ENCODE measurements at places on chromosomes 1 and 21.

GRCh38 chr1:153000294-153000693 is 1.3 kb upstream of the SPRR3 start:
- DNase-seq: no peak

DNA sequence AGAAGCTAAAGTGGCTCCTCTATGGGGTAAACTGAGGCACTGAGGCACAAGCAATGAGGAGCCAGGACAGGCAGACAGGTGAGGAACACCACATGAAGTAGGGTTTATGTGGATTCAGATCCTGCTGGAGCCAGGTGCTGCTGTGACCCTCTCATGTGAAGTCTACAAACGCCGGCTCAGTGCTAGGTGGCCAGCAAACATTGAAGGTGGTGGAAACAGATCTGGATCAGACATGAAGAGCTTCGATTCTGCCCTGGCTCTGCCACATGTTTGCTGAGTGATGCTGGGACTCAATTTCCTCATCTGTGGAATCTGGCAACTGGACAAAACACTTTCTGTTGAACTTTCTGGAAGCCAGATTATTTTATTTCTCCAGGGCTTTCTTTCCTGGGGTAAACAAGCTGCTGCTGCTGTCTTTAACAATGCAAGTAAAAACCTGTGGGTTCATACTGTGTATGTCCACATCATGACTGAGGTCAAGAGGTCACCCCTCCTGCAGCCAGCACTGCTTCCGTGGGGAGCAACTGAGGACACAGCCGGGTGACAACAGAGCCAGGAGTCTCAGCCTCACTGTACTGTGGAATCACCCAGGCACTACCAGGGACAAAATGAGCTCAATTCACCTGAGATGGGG is 33.3 kb downstream of the HMGB4 start:
- no peak for DNase-seq

DNA sequence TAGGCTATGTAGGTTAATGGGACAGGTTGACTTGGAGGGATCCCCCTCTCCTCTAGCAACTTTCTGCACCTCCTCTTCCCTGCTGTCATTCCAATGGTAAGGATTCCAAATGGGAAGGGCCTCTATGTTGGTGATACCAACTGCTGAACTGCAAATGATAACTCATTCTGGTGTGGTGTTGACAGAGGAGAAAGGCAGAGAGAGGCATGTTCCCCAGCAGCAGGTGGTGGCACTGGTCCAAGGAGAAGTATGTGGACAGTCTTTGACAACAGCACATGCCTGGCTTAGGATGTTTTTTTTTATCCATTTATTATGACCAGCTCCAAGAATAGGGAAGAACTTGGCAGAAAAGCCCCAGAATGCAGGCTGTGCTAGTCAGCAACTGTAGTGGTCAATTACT is 19.6 kb upstream of the SPAG17 start:
- no peak for DNase-seq

DNA sequence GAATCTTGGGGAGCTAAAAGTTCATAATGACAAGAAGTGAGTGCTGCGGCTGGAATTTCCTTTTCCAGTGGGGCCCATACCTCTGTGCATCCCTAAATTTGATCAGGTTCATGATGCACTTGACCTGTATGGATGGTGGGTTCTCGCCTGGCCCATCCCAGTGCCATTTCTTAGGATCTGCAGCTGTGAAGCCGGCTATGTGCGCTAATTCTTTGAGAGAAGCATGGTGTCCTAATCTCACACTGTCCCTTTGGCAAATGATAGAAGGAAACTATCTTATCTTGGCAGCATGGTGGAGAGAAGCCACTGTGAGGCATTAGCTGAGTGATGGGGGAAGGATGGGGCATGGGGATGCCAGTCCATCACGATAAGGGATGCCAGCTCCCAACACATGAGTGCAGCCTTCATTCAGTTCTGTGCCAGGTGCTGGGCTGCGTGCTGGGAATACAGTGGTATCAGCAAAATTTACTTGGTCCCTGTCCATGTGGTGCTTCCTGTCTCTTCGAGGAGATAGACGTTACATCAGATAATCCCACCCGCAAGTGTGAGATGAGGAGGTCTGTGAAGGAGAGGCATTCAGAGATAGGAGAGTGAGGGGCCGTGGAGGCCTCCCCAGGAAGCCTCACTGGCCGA is 30.5 kb downstream of the STUM start:
- DNase-seq: no peak

DNA sequence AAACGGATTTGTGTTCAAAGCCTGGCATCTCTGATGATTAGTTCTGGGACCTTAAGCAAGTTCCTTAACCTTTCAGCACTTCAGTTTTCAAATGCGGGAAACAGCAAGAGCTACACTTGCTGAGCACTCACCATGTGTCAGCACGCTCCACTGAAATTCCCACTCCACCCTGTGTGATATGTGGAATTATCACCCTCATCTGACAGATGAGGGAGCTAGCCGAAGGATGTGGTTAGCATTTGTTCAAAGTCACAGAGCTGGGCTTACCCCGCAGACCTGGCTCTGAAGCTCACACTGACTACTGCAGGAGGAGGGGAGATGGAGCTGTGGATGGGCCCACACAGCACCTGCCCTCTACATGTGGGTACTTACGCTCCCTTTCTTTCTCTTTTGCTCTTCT is 29.1 kb downstream of the IL12RB2 start:
- no peak for DNase-seq

GRCh38 chr1:154547105-154547732 is 11.2 kb downstream of the UBE2Q1 start:
- DNase-seq: no peak

- no peak for DNase-seq
Observed at GRCh38 chr1:206672844-206673758, 11.6 kb upstream of the MAPKAPK2 start.

- DNase-seq: no peak
Observed at GRCh38 chr1:222117809-222118208, 375.9 kb upstream of the DUSP10 start.

DNA sequence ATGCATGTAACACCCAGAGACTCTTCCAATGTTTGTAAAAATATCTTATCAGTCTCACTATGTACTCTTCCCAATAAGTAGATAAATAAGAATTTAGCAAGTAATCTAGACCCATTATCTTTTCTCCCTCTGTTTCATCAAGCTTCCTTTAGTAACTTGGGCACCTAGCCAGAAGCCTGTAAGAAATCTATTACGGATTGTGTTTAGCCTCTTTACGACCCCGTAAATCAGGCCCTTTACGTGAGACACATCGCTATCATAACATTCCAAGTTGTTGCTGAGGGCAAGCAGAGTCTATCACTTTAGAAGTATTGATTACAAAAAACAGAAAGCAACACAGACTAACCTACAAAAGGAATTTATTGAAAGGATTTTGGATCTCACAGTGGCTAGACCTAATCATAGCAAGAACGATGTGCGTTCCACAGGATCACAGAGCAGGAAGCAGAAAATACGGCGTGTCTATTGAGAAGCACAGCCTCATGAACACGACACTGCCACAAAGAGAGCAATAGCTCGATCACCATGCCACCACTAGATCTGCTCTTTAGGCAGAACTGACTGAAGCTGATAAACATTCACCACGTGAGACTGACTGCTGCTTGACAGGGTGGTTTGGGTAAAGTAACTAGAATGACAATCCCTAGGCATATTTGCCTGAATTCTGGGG is 922.1 kb downstream of the AMY1C start:
- no peak for DNase-seq

GRCh38 chr1:44717156-44717555 is 13.8 kb downstream of the RNU5D-1 start:
- DNase-seq: no peak

DNA sequence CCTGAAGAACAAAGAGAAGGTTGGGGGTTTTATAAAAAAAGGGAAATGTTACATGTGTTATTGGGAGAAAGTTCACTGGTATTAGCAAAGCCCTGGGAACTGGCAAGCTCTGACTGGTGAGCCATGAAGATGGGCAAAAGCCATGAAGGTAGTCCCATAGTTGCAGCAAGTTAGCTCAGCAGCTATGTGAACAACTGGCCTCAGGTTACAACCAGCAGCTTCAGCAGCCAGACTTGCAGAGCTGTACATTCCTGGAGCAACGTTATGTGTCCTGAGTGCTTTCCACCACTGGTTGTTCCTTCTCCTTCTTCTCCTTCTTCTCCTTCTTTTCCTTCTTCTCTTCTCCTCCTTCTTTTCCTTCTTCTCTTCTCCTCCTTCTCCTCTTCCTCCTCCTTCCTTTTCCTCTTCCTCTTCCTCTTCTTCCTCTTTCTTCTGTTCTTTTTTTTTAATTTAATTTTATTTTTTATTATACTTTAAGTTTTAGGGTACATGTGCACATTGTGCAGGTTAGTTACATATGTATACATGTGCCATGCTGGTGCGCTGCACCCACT is 56.1 kb upstream of the TLR5 start:
- no peak for DNase-seq

- no peak for DNase-seq
Observed at GRCh38 chr1:161244888-161245287, 6.9 kb upstream of the NR1I3 start.

DNA sequence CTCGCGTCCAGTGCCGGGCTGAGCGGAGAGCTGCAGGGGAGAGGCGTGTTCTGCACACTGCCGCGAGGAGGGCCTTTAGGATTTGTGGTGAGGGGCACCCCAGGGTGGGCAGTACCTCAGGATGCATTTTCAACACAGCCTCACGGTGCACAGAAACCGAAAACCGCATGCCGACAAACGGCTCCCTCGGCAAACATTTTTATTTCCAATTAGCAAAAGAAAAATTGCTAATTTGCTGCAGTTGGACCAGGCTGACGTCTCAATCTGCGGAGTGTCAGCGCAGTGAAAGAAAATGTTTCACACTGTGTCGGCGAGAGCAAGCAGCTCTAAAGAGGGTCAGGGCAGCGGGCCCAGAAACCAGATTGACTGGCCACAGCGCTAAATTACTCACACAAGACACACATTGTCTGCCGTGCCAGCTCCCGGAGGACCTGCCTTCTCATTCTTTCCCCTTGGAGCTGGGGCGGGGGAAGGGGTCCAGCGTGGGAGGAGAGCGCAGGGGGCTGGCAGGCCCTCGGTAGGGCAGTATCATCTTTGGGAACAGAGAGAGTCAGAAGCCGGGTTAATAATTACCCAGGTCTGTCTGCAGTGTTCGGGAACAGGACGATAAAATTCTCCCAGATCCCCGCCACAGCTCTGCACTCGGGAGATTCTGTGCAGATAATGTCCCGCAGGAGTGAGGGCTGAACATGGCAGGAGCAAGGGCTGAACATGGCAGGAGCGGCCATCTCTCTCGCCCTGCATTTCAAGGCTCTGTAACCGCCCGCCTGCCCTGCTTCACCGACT is 150.2 kb downstream of the PRDM16 start:
- DNase-seq: no peak

GRCh38 chr1:55217226-55217986 is 2.2 kb upstream of the USP24 start:
- DNase-seq: no peak

GRCh38 chr1:8598060-8598724 is 219.2 kb downstream of the RERE start:
- no peak for DNase-seq

DNA sequence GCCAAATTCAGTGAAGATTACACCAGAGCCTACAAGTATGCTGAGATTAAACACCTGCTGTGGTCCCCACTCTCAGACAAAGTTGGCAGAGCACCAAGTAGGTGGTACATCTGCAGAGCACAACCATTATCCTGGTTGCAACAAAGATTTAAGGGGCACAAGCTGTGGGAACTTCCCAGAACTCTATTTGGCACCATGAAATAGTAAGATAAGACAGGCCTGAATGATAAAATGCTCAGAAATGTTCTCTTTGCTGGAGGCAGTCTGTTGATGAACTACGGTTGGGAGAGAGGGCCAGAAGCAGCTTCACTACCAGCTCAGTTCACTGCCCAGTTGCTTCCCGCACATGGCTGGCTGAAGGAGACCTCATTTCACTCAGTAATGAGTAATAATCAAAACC is 19.9 kb downstream of the RPL5 start:
- DNase-seq: no peak

DNA sequence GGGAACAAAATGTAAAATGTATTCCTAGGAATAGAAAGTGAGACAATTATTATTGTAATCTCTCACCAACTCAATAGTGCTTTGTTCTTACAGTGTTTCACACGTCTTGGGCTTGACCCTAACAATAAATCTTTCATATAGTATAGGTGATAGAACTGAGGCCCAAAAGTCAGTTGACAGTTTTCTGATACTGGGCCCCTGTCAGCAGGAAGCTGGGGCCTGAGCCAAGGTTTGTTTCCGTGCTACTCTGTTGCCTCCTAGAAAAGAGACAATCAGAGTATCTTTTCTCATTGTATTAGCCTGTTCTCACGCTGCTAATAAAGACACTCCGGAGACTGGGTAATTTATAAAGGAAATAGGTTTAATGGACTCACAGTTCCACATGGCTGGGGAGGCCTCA is 5.0 kb downstream of the RRP1B start:
- DNase-seq: no peak

GRCh38 chr1:231861541-231862481 is 235.2 kb downstream of the DISC1 start:
- no peak for DNase-seq

DNA sequence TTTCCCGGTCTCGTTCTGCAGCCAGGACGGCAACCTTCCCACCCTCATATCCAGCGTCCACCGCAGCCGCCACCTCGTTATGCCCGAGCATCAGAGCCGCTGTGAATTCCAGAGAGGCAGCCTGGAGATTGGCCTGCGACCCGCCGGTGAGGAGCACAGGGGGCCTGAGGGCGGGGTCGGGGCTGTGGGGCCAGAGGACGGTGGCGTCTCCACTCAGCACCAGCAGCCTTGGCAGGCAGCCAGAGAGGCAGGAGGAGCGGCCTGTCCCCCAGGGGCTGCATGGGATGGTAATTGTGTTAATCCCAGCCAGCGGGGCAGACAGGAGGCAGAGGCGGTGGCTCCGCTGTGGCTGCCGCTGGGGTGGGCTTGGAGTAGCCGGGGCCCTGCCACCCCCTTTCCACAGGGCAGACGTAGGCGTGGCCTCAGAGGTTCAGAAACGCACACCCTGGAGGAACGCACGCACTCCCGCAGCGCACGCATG is 12.1 kb downstream of the SAMD11 start:
- no peak for DNase-seq

DNA sequence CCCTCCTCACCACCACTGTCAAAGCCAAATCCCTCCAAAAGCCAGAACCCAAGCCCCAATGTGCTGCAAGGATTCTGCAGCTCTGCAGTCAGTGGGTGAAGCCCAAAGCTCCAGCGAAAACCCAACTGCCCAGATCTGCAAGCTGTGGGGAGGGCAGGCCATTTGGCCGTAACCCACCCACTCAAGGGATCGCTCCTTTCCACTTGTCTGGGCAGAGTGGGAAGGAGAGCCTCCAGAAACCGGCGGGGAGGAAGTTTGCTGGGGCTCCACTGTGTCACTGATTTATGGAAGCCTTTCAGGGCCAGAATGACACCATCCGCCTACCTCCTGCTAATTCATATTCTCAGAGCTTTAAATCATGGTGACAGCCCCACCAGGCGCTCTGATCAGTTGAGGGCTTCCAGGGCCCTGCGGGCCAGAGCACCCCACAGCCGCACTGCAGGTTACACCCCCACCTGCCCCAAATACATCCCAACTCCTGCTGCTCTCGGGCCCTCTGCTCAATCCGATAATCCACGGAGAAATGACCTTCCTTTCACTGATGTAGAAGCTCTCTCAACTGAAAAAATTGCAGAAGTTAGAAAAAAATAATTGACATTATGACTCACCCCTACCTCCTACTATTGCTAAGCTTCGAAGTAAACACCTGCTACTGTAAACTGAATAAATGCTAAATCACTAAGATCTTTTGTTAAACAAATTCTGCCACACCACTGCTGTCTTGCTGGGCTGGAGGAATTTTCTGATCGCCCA is 40.6 kb upstream of the RAB4A start:
- DNase-seq: no peak

Measured in stimulated activated CD8-positive, alpha-beta memory T cell treated with anti-CD3 and anti-CD28 coated beads, Interleukin-2, amount 100 ng/mL, for 1 hour (primary cell).